Activated naive CD8-positive, alpha-beta T cell treated with anti-CD3 and anti-CD28 coated beads, Interleukin-2, amount 10 ng/mL, durations not matched to agents 7 days and 5 days (primary cell): ENCODE measurements at places on chromosomes 12 and 14. TPM values are rescaled to one million over a fixed set of nuclear protein-coding genes. Genes with fewer than 3 reads are reported as not detected.

The KRT72 gene
- 0.67 TPM for total RNA-seq

GRCh38 chr14:35419429-35419841 lies 14.9 kb upstream of the NFKBIA start:
- H3K36me3 ChIP-seq, result no peaks in the 10 kb centered on the region
- peaks cover 31% of the 10 kb centered on the region for H3K4me1 ChIP-seq

The IAPP gene
- total RNA-seq, result not detected

DNA sequence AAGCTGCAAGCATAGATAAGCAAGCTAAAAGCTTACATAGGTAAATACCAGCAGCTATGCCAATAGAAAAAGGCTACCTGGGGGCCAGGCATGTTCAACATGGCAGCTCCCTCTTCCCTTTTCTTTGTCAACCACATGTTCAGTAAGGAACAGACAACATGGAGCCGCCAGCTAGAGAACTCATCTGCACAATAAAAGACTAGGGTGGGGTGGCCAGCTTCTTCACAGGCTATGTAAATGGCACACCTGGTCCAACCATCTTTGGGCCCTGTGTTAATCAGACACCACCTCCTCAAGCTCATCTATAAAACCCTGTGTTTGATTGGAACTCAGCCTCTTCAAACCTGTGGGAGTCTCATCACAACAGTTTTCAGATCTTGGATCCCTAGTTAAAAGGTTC lies 129.7 kb upstream of the TMPO start:
- no peak overlapping the region for H3K27ac ChIP-seq
- no peaks in the 10 kb centered on the region for H3K36me3 ChIP-seq
- peaks cover 31% of the 10 kb centered on the region for H3K27me3 ChIP-seq
- DNase-seq, result no peak

DNA sequence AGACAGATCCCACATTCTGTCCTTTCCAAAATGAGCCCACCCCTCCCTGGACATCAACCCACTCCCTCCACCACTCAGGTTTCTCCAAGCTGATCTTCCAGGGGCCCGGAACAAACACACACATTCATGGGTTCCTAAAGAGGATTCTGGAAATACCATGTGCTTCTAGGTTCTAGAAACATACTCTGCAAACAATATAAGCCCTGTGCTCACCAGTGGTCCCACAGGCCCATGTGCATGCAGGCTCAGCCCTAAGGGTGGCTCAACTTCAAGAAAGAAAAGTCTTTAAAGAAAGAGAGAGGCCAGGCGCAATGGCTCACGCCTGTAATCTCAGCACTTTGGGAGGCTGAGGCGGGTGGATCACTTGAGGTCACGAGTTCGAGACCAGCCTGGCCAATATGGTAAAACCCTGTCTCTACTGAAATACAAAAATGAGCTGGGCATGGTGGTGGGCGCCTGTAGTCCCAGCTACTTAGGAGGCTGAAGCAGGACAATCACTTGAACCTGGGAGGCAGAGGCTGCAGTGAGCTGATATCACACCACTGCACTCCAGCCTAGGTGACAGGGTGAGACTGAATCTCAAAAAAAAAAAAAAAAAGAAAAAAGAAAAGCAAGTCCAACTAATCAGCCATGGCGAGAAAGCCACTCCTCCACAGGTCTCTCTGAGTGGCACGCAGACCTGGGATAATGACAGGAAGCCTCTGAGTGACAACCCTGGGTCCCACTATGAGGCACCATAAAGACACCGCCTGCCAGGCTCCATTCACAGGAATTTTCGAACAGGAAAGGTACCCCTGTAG lies 59.5 kb upstream of the PNMA1 start:
- H3K27ac ChIP-seq, result peak overlapping the region; percentile 68
- peaks cover 8% of the 10 kb centered on the region for H3K36me3 ChIP-seq
- no peaks in the 10 kb centered on the region for H3K27me3 ChIP-seq
- peak overlapping the region; percentile 7 for H3K4me3 ChIP-seq

The ACOT4 gene
- total RNA-seq, result 1.9 TPM

GRCh38 chr12:127381043-127381668 lies 885.8 kb upstream of the TMEM132C start:
- H3K4me1 ChIP-seq, result no peaks in the 10 kb centered on the region
- H3K27ac ChIP-seq, result no peak overlapping the region
- H3K27me3 ChIP-seq, result peaks cover 9% of the 10 kb centered on the region
- peak; percentile 70 for DNase-seq
- no peaks in the 10 kb centered on the region for H3K36me3 ChIP-seq

GRCh38 chr12:47147739-47148138 lies 68.0 kb upstream of the AMIGO2 start:
- no peak for DNase-seq
- no peaks in the 10 kb centered on the region for H3K4me1 ChIP-seq
- H3K36me3 ChIP-seq, result peaks cover 32% of the 10 kb centered on the region
- H3K27ac ChIP-seq, result no peak overlapping the region

The MANSC1 gene
- total RNA-seq, result 0.20 TPM

DNA sequence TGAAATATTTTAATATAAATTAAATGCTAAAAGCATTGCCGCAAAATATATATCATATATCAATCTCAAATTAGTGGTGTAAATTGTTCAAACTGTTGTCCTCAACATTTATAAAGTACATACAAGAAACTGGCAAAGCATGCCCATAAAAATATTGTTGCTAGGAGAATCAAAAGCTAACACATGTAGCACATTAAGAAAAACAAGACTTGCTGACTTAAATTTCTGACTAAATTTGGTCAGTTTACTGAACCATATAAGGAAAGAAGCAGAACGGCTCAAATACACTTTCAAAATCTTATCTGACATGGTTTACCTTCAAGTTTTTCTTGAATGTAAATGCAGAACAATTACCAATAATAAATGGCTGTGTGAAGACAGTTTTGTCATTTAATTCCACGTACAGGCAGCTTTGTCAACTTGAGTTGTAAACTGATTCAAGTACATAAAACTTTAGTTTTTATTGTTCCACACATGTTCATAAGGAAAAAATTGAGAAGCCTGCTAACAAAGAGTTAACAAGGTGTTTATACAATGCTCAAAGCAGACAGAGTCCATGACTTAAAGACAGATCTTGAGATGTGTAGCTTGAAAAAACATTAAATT lies 50.4 kb downstream of the PPP1R12A start:
- DNase-seq, result no peak
- H3K4me1 ChIP-seq, result peaks cover 32% of the 10 kb centered on the region
- no peak overlapping the region for H3K4me3 ChIP-seq
- H3K36me3 ChIP-seq, result peaks cover 6% of the 10 kb centered on the region
- H3K27me3 ChIP-seq, result no peaks in the 10 kb centered on the region
- H3K27ac ChIP-seq, result no peak overlapping the region

- DNase-seq, result peak; percentile 77
- H3K27me3 ChIP-seq, result no peaks in the 10 kb centered on the region
- peaks cover 24% of the 10 kb centered on the region for H3K4me1 ChIP-seq
- H3K27ac ChIP-seq, result peak within 1 kb of the TSS; percentile 98
- H3K4me3 ChIP-seq, result peak within 1 kb of the TSS; percentile 96
- H3K36me3 ChIP-seq, result peaks cover 22% of the 10 kb centered on the region
Observed at GRCh38 chr12:121803861-121804416, at the start of gene SETD1B. SETD1B (plus strand) TSS chr12:121804009; CDS start chr12:121804738, 729 bp downstream.

DNA sequence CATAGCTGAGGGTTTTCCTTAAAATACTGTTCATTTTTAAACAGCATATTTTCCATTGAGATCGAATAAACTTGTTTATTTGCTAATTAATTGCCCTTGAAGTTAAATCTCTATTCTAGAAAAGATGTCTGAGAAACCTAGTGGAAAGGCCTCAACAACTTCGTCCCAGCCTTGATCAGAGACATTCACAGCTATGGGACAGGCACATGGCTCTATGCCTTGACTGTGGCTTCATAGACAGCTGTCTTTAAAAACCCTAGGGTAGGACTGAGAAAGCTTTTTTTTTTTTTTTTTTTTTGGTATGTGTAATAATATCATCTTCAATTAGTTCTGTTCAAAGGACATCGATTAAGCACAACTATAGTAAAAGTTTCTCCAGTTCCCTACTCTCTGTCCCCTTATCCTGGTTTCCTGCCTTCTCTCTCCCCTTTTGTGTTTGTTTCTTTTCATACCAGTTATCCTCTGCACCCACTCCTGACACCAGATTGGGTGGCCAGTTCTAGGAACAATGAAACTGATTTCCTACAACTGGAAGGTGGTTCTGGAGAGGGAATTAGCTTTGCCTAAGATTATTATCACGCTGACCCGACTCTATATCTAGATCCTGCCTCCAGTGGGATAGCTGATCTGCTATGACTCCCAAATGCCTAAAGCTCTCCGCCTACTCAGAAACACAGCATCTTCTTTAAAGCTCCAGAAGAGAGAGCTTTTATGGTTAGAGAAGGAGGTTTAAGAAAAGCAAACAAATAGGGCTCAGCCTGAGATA lies 20.3 kb downstream of the SOCS2 start:
- peaks cover 57% of the 10 kb centered on the region for H3K27me3 ChIP-seq
- no peak overlapping the region for H3K4me3 ChIP-seq
- peaks cover 5% of the 10 kb centered on the region for H3K36me3 ChIP-seq

DNA sequence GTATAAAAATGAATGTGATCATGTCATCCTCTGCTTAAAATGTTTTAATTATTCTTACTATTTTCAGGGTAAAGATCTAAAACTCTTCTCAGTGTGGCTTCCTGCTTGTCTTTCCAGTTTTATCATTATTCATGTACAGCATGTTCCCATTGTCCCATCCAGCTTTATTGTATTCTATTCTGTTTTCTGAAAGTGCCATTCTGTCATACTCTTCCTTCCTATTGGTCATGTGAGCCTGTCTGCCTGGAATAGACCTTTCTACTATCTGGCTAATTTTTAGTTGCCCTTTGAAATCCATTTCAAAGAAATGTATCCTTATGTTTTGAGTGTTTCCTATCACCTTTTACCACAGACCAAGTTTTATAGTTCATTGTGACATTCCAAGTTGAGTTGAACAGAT lies 34.9 kb downstream of the PALS1 start:
- H3K27me3 ChIP-seq, result no peaks in the 10 kb centered on the region
- no peak overlapping the region for H3K4me3 ChIP-seq
- DNase-seq, result no peak

GRCh38 chr12:66143868-66144267 lies 13.3 kb upstream of the LLPH start:
- DNase-seq, result no peak
- peaks cover 52% of the 10 kb centered on the region for H3K36me3 ChIP-seq
- H3K27me3 ChIP-seq, result no peaks in the 10 kb centered on the region
- H3K4me1 ChIP-seq, result peaks cover 10% of the 10 kb centered on the region

- H3K27ac ChIP-seq, result no peak overlapping the region
- H3K36me3 ChIP-seq, result no peaks in the 10 kb centered on the region
- no peaks in the 10 kb centered on the region for H3K4me1 ChIP-seq
- H3K4me3 ChIP-seq, result no peak overlapping the region
Observed at GRCh38 chr12:106003297-106003696, 135.5 kb downstream of the NUAK1 start.

DNA sequence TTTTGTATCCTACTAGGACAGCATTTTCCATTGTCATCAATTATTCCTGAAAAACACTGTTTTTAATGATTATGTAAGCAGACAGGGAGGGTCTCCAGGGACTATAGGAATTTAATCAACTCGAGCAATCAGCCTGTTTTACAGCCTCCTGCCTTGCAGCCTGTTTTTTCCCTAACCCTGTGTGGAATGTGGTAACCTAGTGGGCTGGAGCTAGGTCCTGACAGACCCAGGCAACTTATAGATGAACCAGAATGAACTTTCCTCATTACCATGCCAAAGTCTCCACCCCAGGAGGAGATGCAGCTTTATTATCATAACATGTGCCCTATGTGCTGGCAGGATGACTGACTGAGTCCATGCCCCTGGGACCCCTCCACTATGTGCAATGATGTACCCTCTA lies 375.1 kb downstream of the BMP4 start:
- no peaks in the 10 kb centered on the region for H3K4me1 ChIP-seq
- no peaks in the 10 kb centered on the region for H3K27me3 ChIP-seq
- no peaks in the 10 kb centered on the region for H3K36me3 ChIP-seq
- H3K27ac ChIP-seq, result no peak overlapping the region
- no peak for DNase-seq

The SCYL2 gene
- total RNA-seq, result 37.8 TPM

- H3K4me1 ChIP-seq, result no peaks in the 10 kb centered on the region
- H3K36me3 ChIP-seq, result no peaks in the 10 kb centered on the region
- no peak overlapping the region for H3K4me3 ChIP-seq
- no peak overlapping the region for H3K27ac ChIP-seq
Observed at GRCh38 chr14:103738166-103738565, 22.6 kb downstream of the ZFYVE21 start.

The DLK1 gene
- not detected for total RNA-seq

GRCh38 chr14:64728106-64728505 lies 23.9 kb downstream of the PLEKHG3 start:
- peaks cover 21% of the 10 kb centered on the region for H3K4me1 ChIP-seq
- no peak overlapping the region for H3K4me3 ChIP-seq
- H3K27me3 ChIP-seq, result peaks cover 21% of the 10 kb centered on the region
- H3K27ac ChIP-seq, result no peak overlapping the region
- no peak for DNase-seq

DNA sequence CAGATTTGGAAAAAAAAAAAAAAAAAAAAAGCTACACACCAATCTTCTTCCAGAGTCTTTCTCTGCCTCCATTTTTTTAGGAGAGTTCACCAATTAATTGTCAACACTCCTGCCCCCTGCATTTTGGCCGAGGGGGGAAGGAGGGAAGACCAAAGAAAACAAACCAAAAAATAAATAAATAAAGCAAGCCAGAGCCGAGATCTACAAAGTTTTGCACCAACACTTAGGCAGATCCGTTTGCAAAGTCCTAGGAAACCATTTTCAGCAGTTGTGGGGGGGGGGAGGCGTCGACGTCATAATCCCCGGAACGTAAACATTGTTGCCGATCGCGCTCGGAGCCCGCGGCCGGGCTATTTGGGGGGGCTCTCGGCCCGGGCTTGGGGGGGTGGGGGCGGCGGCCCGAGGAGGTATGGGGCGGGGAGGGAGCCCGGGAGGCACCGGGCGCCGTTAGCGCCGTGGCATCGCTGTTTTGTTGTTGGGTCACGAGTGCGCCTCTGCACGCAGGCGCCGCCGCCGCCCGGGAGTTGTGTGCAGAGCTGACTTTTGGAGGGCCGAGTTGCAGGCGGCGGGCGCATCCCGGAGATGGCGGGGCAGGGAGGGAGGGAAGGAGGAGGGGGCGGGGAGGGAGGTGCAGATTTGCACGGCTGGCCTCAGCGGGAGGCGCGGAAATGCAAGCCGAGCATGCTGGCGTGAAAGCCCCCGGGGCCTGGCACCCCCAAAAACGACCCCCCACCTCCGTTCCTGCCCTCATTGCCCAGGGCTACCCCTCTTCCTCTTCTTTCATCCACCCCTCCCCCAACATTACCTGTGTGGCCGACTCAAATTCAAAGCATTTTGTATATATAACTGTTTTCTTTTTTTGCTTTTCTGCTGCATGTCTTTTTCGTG lies 598 bp downstream of the KDM2B start:
- peak overlapping the region; percentile 93 for H3K4me3 ChIP-seq
- no peaks in the 10 kb centered on the region for H3K27me3 ChIP-seq
- peak overlapping the region; percentile 98 for H3K27ac ChIP-seq
- H3K36me3 ChIP-seq, result peaks cover 8% of the 10 kb centered on the region

DNA sequence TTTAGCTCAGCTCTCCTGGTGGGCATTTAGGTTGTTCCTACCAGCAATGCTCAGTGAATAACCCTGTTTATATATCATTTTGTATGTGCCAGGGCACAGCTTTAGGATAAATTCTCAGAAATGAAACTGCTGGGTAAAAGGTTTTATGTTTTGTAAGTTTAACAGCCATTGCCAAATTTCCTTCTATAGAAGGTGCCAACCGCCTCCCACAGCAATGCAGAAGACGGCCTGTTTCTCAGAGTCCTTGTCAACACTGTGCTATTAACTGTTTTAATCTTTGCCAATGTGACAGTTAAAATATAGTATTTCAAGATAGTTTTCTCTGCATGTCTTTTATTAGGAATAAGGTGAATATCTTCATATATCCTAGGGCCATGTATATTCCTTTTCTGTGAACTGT lies 65.0 kb downstream of the PPP1R13B start:
- H3K27ac ChIP-seq, result no peak overlapping the region
- no peak for DNase-seq
- no peaks in the 10 kb centered on the region for H3K27me3 ChIP-seq
